ENCODE measurements at places on chromosomes 7 and 10.

DNA sequence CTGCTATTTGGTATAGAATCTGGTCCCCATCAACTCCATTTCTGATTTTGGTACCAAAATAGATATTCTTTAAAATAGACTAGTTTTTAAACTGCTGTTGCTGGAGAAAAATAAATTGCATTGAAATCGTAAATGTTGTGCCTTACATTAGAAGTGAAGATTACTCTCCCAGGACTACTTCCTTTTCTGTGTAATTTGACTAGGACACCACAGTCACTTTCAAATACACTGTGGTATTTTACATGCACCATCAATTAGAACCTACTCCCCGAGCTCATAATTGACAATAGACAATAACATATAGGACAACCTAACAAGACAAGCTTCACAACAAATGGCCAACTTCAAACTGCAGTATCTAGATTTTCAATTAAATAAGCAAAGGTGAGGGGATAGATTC is 211.5 kb downstream of the DGKB start:
- no peak for DNase-seq

- no peak for DNase-seq
These were observed 72.9 kb upstream of the PRLHR start for GRCh38 chr10:118668228-118668952.

GRCh38 chr7:130982651-130983050 is 248.6 kb upstream of the KLF14 start:
- DNase-seq, result no peak

DNA sequence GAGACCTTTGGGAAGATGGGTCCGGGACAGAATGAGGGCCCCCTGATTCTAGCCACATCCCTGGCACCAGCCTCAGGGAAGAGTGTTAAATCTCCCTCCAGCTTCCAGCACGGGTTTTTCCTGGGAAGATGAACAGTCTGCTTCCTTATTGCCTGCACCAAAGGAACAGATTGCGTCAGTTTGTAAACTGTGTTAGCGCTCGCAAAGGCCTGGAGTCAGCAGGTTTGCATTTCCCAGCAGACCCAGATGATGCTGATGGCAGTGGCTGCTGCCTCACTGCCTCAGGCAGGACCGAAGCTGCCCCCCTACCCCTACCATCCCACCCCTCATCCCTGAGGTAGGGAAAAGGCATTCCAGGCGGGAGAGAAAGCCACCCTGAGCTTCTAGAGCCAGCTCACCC is 34.6 kb upstream of the LRRC4 start:
- no peak for DNase-seq

DNA sequence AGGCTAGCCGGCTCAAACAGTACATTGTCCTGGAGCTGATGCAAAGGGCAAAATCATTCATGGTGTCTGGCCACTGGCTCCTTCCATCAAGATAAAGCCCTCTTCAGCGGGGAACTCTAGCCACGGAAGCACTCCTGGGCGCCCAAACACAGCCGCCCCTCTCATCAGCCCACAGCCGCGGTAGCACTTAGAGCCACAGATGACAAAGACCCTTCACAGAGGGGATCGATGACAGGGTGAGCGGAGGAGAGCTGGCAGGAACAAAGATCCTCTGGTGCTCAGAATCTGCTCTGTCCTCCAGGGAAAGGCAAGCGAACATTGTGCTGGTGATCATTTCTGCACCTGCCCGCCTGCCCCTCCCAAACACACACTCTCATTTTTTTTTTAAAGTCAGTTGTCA is 222.2 kb upstream of the NRP1 start:
- DNase-seq, result no peak

DNA sequence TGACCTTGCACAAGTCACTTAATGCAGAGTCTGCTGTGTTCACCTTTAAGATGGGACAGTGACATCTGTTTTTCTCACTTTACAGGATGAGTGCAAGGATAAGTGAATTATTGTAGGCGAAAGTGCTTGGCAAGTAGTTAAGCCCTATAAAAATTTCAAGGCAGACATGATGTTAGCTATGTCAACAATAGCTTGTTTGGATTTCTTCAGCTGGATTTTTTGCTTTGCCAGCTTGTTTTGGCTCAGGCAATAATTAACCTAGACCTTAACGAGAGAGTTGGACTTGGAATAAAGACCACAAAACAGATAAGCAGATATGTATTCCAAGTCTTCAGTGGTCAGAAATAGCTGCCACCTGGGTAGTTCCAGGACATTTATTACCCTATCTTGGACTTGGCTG is 255.2 kb downstream of the ARL4A start:
- DNase-seq, result no peak

GRCh38 chr10:114632869-114633715 is 25.0 kb downstream of the ABLIM1 start:
- DNase-seq, result peak; percentile 59

- DNase-seq, result peak; percentile 21
These were observed 66.9 kb upstream of the SLC25A13 start for GRCh38 chr7:96388620-96389383.

- DNase-seq, result no peak
These were observed 122.5 kb upstream of the KLF6 start for GRCh38 chr10:3907514-3907913.

GRCh38 chr7:116790025-116790424 is 72.4 kb upstream of the CAPZA2 start:
- DNase-seq, result no peak

- DNase-seq, result no peak
These were observed at the start of gene SH2D4B for GRCh38 chr10:80537736-80538480. Gene SH2D4B, plus strand, starts transcription at chr10:80537902. Its CDS starts 430 bp downstream, at chr10:80538332.

- DNase-seq, result peak; percentile 12
These were observed 167.7 kb upstream of the MKLN1 start for GRCh38 chr7:131159961-131160361.

DNA sequence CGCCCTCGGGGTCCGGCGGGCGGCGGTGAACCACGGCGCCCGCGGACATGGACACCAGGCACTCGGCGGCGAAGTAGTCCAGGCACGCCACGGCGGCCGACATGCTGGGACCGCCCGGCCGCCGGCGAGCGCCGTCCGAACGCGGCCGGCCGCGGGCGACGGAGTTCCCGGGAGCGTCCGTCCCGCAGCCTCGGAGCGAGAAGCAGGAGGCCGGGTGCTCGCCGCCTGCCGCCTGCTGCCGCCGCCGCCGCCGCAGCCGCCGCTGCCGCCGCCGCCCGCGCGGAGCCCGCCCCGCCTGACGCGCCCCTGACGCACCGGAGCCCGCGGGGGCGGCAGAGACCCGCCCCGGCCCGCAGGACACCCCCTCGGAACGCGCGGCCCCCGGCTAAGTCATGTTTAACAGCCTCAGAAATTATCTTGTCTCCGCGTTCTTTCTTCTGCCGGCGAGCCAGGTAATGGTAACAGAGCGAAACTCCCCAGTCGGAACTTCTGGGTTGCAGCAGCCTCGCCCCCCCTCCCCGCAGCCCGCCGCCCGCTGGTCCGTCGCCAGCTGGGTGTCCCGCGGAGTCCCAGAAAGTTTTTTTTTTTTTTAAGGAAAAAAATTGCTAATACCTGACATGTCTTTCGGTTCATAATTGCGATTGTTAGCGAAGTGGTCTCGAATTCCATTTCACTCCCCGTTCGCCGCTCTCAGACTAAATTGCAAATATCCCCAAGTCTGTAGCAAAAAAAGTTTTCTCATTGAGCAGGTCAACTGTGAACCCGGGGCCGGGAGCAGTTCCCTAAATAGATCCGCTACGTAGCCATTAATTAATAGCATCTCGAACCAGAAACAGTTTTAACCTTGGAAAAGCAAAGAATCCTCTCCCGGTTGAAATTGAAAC is at the start of gene KLF14:
KLF14 (minus strand) TSS at position 277 of the 884 bp plus-strand sequence; CDS start at position 103, 174 bp downstream.
- no peak for DNase-seq

DNA sequence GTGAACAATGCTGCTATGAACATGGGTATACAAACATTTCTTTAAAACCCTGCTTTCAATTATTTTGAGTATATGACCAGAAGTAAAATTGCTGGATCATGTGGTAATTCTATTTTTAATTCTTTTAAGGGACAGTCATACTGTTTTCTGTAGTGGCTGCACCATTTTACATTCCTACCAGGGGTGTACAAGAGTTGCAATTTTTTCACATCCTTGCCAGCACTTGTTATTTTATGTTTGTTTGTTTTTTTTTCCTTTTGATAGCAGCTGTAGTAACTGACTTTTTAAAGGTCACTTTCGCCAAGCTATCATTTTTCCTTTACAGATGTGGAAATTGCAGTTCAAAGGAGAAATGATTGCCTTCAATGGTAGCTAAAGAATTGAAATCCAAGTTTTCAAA is 99.5 kb downstream of the GPR85 start:
- no peak for DNase-seq

- DNase-seq, result no peak
These were observed 208.4 kb downstream of the FANK1 start for GRCh38 chr10:126104767-126105166.

- no peak for DNase-seq
These were observed 1.4 kb upstream of the IFRD1 start for GRCh38 chr7:112448891-112449290.

DNA sequence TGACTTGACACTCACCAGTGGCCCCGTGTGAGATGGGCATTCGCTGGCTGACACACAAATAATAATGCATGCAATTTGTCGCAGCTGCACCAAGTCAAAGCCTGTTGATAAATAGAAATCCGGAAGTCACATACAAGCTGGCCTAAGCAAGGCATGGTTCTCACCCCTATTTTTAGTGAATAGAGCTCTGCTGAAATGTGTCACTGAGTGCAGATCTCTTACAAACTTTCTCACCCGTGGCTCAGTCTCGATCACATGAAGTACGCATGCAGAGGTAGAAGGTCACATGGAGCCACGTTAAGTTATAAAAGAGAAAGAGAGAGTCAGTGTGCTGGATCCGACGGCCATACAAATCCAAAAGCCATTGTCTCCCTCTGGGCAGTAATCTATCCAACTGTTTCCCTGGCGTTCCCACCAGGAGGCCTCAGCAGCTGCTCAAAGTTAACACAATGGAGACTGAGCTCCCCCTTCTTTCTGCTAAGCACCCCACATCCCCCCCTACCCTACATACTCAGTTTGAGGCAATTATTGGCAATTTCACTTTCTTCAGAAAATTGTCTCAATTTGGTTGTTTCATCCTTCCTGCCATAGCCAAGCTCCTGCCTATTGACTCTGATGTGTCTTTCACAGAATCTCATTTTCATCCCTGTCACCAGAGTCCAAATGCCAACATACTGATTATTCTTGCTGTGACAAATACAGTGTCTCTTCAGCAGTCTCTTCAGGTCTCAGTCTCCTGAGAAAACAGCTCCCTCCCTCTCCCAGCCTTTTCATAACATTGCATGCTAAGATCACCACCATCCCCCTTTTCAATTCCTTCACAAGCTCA is 473.3 kb upstream of the NRP1 start:
- DNase-seq, result no peak

DNA sequence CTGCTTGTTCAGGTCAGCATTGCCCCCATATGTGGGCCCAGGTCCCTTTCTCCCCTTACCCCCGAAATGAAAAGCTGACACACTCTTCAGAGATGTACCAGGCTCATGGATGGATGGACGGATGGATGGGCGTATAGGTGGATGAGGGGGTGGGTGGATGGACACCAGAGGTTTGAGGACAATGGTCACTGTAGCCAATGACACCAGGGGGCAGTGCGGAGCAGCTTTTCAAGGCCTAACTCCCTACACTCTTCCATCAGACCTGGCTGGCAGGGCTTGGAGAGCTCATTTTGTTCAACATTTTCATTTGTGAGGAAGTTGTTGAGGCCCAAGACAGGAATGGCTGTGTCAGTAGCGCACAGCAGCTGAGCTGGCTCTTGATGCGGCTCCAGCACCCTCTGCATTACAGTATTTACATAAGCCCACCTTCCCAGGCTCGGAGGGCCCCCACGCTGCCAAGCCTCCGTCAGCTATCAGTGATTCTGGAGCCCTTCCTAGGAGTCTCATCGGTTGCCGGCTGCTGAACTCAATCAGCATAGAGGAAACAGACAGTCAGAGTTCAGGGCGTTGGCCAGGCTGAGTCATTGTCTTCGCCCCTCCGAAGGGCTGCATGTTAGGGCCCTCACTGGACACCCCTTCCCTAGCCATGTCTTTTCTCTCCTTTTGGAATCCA is 11.6 kb upstream of the FFAR4 start:
- DNase-seq, result peak; percentile 84

GRCh38 chr10:84293574-84294016 is 34.8 kb upstream of the CCSER2 start:
- no peak for DNase-seq

GRCh38 chr7:44987996-44988395 is 9.2 kb upstream of the MYO1G start:
- DNase-seq, result no peak

DNA sequence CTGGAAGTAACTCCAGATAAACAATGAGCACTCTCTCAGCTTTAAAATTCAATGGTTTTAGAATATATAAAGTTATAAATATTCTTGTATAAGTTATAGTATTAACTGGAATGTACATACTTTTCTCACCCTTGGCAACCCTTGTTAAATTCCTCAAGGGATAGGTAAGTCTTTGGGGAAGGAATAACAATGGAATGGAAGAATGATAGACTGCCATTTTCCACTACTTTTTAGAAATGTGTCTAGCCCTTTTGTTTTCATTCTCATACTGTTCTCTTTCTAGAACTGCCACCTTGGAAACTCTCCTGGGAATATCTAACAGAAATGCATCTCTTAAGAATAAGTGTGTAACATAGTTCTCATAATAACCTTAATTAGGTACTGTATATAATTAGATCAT is 8.3 kb downstream of the KIF5B start:
- DNase-seq, result no peak

- peak; percentile 33 for DNase-seq
These were observed 9.8 kb downstream of the CDHR1 start for GRCh38 chr10:84204122-84204521.

DNA sequence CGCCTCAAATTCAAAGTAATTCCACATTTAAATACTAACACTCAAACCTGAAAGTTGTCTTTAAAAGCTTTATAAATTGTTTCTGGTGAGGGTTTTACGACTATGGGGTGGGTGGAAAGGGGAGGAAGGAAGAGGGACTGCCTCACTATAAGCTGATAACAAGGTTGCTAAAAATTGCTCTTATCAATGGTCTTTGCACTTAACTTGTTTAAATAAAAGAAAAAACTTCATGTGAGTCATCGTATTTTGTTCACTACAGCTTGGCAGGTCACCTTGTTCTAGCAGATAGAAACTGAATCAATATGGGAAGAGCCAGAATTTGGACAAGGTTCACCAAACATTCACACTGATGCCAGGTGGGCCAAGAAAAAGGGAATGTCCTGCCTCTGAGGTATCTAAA is 129.2 kb downstream of the TES start:
- DNase-seq, result peak; percentile 26

DNA sequence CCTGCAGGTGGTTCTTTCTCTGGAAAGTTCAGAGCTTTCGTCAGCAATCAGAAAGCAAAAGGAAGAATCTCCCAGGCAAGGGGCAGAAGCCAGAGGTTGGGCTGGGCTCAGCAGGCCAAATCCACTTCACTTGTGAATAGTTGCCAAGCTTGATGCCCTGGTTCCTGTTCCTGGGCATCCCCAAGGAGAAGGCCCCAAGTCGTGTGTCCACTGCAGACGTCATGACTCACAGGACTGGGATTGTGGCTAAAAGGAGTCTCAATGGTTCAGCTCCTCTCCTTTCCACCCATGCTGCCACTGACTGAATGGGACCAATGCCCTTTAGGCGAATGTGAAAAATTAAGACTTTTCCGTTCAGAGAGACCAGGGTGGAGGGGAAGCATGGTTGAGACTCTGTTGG is 38.6 kb upstream of the TRIM8 start:
- peak; percentile 27 for DNase-seq
